ENCODE measurements at places on chromosomes 12 and 14.

- no peak for DNase-seq
Measured at GRCh38 chr14:54261283-54261682, 135.5 kb upstream of the CDKN3 start.

DNA sequence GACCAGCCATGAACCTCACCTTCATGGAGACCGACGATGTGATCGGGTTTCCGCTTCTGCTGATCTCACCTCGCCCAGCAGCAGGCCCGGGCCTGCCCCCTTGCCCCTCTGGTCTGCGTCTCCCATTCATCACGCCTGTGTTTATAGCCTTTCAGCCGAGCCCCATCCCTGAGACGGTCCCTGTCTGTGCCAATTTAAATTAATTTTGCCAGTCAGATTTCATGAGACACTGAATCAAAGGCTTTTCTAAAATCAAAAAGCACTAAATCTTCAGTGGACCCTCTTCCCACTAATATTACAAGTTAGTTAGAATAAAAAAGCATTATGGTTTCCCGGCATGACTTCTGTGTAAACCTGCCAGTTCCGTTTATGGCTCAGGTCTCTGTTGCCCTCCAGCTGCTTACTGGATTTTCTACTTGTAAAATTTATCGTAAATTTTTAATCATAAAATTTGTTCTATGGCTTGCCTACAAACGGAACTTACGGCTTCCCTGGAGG, 155.9 kb downstream of the ESRRB start:
- no peak for DNase-seq

DNA sequence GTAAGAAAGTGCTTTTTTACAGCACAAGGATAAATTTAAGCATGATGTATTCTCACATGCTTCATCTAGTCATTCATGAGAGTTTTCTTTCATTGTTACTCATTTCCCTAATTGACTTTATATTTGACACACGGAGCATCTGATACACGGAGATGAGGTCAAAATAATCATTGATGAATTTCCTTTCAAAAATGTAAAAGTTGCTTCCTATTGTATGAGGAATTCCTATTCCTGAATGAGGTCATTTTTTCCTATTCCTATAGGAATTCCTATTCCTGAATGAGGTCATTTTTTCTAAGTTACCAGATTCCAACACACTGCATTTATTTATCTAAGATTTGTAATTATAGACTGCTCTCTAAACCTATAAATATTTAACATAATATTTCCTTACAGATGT, 316.7 kb upstream of the KITLG start:
- DNase-seq: no peak

GRCh38 chr14:101243587-101244338, 317.5 kb upstream of the DIO3 start:
- DNase-seq: no peak

Measured in NCI-H1417 (cell line).